ENCODE measurements at places on chromosomes 16 and 17.

DNA sequence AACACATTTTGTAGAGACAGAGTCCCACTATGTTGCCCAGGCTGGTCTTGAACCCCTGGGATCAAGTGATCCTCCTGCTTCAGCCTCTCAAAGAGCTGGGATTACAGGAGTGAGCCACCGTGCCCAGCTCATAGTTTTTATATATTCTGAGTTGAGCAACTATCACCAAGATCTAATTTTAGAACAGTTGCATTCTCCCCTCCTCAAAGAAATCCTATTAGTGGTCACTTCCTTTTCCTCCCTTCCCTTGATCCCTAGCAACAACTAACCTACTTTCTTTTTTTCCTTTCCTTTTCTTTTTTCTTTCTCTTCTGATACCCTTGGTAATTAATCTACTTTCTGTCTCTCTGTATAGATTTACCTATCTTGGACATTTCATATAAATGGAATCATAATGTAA, 61.5 kb upstream of the B4GALNT2 start:
- no peak for DNase-seq

DNA sequence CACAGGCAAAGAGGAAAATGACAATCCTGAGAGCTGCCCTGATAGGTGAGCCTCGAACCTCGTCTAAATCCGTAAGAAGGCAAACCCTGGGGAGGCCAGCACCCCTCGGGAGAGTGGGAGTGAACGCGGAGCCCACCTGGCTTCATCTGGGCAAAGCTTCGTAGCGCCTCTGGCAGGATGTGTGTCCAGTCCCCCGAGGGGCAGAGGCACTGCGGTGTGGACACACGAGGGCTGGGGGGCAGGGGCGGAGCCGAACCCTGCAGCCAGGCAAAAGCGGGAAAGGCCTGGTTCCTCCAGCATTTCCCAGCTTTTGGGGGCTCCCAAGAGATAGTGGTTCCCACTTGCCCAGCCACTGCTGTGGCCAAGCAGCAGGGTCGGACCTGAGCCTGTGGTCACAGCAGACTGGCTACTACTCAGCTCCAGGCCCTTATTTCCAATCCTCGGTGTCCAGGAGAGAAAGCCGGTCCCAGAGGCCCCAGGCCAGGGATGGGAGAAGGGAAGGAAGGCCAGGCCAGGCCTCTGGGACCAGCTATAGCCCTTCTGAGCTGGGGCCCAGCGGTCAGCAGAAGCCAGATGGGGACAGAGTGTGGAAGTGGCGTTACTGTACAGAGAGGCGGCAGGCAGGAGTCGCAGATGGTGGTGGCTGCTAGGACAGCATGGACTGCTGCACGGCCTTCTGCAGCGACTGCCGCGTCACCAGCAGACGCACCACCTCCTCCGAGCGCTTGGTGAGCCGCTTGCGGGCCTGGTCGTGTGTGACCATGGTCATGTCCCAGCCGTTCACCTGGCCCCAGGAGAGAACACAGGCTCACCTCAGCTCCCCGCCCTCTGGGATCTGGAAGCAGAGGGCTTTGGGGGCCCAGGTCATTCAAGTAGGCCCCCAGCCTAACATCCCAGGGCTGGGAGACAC, 5.0 kb downstream of the TAX1BP3 start:
- no peak for DNase-seq

GRCh38 chr17:8189041-8189710, 804 bp downstream of the BORCS6 start:
- no peak for DNase-seq

GRCh38 chr16:87295259-87295658, 21.9 kb downstream of the C16orf95 start:
- no peak for DNase-seq

DNA sequence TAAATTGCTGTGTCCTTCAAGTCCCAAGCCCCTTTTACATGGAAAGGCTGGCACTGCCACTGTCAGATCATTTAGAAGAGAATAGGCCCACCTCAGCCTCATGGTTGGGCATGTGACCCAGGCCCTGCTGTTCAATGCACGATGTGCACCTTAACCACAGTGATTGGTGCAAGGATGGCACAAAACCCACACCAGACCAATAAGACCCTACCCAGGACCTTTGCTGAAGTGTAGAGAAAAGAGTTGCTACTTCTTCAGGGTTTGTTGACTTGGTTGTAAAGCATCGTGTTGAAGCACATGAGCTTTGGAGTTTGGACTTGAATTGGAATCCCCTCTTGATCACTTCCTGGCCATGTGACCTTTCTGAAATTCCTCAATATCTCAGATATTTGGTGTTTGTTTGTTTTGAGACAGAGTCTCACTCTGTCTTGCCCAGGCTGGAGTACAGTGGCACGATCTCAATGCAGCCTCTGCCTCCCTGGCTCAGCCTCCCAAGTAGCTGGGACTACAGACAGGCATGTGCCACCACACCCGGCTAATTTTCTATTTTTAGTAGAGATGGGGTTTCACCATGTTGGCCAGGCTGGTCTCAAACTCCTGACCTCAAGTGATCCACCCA, 24.8 kb downstream of the DNAJA2 start:
- DNase-seq, result no peak

GRCh38 chr16:49483251-49483650, 109.6 kb downstream of the C16orf78 start:
- DNase-seq, result no peak

DNA sequence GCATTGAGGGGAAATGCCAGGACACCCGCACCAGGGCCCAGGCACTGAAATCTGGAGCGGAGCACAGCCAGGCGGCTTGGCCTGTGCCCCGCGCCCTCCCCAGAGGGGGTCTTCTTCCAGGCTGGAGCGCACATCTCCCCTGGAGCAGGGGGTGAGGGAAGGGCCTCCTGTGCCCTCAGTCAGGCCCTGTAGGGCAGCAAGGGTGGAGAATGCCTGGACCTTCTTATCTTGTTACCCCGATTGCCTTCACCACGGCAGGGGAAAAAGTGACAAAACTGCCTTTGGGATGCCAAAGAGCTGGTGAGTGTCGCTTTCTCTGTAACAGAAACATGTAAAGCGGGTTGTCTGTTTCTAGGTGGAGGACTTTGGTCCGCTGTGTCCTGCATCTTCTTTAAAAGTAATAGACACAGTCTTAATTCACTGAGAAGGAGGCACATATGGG, 48.3 kb upstream of the BAHCC1 start:
- no peak for DNase-seq

- no peak for DNase-seq
Observed at GRCh38 chr17:77959926-77960521, 1.5 kb downstream of the TNRC6C start.

GRCh38 chr16:53111078-53111791, 56.4 kb downstream of the CHD9 start:
- no peak for DNase-seq

GRCh38 chr16:29029168-29029994, 44.5 kb downstream of the LAT start:
- peak; percentile 44 for DNase-seq

DNA sequence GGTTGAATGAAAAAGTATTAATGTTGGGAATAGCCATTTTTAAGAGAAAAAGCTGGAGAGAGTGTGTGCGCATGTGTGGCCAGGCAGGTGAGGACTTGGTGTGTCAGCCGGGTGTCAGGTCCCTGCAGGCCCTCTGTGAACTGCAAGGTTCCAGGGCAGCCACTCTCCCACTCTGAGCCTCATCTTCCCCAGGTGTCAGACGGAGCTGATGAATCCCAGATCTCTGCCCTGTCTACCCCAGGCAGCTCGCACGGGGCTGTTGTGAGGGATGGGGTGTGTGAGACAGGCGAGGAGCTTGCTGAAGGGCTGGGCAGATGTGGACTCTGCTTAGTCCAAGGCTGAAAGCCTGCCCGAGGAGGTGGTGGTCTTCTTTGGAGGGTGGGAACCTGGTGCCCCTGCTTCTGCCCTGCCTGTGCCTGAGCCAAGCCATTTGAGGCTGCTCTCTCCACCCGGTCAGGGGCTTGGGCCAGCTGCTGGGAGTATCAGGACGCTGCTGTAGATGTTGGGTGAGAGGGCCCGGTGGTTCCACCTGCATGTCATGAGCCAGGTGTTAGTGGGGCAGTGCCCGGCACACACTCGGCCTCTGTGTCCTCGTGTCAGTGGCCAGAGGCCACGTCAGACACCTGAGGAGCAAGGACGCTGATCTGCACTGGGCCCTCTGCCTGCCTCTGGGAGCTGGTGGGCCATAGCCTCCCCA, 122.4 kb downstream of the RAB11FIP4 start:
- DNase-seq, result no peak

DNA sequence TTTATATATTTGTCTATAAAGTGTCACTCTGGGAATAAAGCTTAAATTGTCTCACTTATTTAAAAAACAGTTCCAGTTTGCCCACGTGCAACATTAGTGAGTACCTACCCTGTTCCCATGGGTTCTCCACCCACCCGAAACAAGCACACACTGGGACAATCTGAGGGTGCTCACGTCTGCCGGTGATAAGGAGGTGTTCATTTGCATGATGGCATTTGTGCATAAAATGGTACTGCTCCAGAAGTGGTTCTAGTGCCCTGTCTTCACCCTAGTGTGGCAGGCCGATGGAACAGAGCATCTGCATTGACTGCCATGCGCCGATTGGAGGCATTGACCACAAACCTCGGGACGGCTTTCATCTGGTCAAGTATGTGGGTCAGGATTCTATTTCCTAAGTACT, 35.6 kb upstream of the ENDOV start:
- DNase-seq, result no peak

- no peak for DNase-seq
Observed at GRCh38 chr16:1900452-1900774, 17.8 kb downstream of the HS3ST6 start.

DNA sequence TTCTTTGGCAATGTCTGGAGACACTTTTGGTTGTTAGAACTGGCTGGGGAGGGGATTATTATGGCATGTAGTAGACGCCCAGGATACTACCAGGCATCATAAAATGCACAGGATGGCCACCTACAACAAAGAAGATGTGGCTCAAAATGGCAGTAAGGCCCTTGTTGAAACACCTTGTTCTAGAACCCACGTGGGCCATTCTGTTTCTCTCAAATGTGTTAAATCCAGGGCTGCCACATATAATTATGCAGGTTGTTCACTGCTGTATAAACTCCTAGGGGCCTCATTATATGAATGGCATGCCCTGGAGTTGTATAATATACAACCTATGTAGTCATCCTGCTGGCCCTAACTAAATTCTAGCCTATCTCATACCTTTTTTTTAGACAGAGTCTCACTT, 123.5 kb upstream of the HAS3 start:
- DNase-seq, result no peak

DNA sequence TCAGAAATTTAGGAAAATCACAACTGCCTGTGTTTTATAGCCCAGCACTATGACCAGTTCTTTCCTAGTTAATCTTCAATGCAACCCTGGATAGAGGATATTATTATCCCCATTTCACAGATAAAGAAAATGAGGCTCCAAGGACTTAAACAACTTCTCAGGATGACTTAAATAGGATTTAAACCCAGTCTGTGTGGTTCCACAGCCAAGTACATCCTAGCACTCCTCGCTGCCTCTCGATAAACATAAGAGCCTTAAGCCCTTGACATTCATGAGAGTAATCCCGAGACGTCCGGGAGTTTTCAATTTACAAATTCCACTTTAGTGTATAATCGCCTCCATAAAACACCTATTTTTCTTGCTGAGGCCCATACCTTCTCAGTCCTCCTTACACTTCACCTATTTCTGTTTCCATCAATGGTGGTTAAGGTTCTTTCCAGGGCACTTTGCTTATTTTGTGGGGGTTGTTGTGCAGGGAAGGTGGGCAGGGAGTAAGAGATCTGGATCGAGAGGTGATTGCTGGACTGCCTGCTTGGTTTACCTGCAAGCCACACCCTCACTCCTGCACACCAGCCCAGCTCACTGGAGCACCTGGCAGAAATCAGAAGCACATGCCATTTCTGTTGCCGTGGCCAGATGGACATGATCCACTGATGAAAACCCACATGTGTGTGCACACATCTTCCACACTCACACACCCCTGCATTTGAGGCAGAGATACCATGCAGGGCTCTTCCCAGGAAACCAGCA, 50.5 kb downstream of the ASIC2 start:
- DNase-seq, result no peak

DNA sequence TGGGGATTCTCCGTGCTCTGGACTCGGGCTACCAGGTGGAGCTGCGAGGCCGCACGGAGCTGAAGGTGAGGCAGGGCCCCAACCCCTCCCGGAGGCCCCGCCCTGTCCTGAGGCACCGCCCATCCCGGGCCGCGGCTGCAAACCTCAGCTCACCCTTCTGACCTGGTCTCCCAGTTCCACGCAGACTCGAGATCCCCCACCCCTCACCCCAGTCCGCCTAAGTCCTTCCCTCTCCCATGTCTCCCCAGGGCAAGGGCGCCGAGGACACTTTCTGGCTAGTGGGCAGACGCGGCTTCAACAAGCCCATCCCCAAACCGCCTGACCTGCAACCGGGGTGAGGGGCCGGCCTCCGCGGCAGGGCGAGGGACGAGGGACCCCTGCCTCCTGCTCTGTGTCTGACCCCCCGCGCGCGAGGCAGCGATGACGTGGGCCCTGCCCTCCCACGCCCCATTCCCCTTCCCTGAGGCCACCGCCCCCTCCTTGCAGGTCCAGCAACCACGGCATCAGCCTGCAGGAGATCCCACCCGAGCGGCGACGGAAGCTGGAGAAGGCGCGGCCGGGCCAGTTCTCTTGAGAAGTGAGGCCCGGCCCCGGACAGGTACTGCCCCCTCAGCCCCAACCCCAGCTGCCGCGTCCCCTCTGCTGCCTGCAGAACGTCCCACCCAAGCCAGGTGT, 13.7 kb downstream of the GUCY2D start:
- no peak for DNase-seq

DNA sequence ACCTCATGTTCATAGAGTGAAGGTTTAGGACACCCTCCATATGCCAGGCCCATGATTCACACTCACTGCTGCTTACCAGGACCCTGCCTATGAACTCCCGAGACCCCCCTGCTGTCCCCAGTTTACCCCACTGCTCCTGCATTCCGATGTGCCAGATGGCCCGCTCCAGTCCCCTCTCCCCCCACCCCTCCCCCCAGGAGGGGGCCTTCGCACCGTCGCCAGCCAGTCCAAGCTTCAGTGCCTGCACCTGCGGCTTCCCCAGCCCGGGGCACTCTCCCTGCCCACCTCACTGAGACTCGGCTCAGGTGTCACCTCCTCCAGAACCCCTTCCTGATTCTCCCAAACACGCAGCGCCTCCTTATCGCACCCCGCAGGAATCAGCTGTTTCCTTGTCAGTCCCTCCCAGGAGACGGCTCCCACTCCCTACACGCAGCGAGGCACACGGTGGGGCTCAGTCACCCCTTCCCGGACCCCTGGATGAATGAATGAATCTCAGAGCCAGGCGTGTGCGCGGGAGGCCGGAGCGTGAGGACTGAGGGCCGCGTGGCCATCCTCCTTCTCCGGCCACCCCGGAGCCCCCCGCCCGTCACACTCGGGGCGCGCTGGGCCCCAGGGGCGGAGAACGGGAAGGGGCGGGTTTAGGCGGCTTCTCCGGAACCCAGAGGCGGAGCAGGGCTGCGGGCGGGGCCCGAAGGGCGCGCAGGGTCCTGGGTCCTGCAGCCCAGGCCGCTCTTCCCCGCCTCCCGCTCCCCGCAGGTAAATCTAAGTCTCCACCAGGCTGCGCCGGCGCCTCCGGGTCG, 1.6 kb downstream of the MYO1C start:
- DNase-seq, result peak; percentile 33

Measured in stimulated activated CD8-positive, alpha-beta memory T cell treated with anti-CD3 and anti-CD28 coated beads, Interleukin-4, amount 100 ng/mL, for 1 hour (primary cell).